Left renal cortex interstitium (tissue), 4 donors: ENCODE measurements at places on chromosomes 4 and X.

DNA sequence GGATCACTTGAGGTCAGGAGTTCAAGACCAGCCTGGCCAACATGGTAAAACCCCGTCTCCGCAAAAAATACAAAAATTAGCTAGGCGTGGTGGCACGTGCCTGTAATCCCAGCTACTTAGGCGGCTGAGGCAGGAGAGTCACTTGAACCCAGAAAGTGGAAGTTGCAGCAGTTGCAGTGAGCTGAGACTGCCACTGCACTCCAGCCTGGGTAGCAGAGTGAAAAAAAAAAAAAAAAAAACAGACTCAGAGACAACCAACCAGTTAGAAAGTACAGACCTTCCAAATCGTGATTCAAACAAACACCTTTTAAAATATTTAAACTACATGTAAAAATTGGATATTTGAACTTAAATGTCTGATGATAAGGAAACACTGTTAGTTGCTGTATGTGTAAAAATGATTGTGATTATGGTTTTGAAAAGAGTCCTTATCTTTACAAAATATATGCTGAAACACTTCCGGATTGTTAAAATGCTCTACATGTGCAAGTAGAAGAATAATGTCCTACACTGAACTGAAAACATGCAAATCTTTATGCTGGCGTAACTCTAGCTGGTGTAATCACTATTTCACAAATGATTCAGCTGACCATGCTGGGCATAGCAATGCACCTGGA lies 37.8 kb downstream of the SH3KBP1 start:
- no peak for DNase-seq

- DNase-seq = no peak
These were observed 651 bp downstream of the UCHL1 start for GRCh38 chr4:41257257-41257901.

- no peak for DNase-seq
These were observed 171.5 kb upstream of the EDNRA start for GRCh38 chr4:147309434-147309833.

- DNase-seq = no peak
These were observed 1.6 kb downstream of the RCHY1 start for GRCh38 chr4:75512386-75513211.

- DNase-seq = no peak
These were observed 8.1 kb downstream of the MORF4L2 start for GRCh38 chrX:103678199-103678993.

- DNase-seq = no peak
These were observed 98.1 kb downstream of the DCTD start for GRCh38 chr4:182818926-182819730.
